ENCODE measurements at places on chromosomes 3 and 15.

GRCh38 chr15:90375071-90375470 lies 13.0 kb upstream of the IQGAP1 start:
- no peak for DNase-seq

DNA sequence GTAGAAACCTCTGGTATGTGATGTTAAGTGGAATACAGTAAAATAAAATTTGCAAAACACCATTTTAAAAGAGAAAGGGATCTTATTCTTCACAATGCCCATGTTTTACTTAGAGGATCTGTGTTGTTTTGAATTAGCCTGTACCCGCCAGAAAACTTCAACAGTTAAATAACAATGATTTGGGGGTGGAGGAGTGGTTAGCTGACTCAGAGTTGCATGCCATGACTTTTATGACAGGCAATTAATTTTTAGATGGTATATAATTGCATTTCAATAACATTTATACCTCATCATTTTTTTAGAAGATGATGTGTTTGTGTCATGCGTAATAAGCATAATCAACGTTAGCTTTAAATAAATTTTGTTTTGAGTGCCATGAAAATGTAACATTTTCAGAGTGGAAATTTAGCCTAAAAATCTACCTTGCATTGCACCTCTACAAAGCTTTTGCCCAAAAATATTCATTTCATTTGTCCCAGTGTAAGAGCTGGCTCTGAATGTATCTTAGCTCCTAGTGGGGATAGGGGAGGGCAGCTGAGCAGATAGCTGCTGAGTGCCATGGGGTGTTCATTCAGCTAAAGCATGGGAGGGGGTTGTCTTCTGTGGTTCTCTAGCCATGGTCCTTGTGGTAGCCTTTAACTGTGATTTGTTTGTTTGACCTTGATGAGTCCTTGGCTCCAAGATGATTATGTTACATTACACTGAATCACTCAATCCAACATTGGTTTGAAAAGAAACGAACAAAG lies 379.8 kb downstream of the LPP start:
- no peak for DNase-seq

DNA sequence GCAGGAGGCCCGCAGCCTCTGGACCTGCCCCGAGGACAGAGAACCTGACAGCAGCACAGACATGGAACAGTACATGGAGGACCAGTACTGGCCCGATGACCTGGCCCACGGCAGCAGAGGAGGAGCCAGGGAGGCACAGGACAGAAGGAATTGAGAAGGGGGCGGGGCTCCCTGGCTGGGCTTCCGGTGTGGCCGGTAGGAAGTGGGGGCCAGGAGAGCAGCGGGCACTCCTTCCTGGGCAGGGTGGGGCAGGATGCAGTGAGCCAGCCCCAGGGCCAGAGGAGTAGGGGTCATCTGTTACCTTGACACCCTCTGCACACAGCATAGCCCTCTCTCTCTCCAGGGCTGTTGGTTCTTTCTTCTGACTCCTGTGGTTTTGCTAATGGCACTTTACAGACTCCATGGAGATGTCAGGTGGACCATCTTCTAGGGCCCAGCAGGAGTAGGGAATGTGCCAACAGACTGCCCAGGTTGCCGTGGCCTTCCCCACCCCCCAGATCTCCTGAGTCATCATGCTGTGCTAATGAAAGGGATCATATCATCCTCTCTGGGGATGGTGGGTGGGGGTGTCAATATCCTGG lies 8.6 kb upstream of the ISG20 start:
- DNase-seq, result no peak

GRCh38 chr3:12839156-12839946 lies 2.0 kb downstream of the RPL32 start:
- no peak for DNase-seq

DNA sequence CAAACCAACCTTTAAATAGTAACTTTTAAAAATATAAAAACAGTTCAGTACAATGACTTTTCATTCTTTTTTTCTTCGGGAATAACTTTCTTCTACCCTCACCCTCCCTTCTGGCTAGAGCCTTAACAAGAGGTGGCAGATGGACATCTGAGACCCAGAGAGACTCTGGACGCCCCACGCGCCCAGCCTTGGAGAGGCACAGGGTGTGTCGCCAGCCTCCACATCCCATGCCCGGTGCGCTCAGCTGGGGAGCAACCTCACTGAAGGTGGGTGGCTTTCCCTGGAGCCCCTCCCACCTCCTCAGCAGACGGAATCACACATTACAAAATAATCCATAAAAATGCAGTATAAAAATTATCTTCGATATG lies 49.5 kb downstream of the TLE3 start:
- DNase-seq, result no peak

DNA sequence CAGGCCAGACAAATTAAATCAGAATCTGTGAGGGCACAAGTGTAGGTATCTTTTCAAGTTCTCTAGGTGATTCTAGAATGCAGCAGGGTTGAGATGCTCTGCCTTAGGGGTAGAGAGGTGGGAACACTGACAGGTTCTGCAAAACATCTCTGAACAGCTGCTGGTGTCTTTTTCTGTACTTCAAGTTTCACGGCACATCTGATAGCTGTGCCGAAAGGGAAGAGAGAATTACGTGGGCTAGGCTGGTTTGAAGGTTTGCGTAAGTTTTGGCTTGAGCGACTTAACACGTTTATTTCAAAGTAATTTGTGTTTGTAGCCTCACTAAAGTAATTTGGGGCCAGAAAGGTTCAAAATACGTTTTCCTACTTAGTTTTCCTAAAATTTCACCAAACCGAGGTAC lies 22.5 kb downstream of the PXK start:
- no peak for DNase-seq

DNA sequence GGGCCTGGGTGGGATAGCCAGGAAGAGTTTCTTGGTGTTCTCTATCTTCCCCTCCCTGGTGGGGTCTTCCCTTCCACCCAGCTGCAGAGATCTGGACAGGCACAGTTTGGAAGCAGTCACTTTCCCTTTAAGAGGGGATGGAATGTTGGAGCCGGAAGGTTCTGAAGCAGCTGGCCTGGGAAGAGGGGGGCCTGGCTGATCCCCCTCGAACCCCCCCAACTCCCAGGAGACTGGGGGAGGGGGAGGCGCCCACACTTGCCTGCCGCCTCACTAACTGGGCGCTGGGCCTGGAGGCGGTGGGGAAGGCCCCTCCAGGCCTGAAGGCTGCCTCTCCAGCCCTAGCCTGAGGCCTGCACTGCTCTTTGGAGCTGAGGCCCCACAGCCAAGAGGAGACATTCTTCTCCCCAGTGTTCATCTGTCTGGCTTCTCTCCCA lies 1.4 kb downstream of the DVL3 start:
- no peak for DNase-seq

GRCh38 chr15:100129677-100130076 lies 212.1 kb downstream of the ADAMTS17 start:
- DNase-seq, result no peak

DNA sequence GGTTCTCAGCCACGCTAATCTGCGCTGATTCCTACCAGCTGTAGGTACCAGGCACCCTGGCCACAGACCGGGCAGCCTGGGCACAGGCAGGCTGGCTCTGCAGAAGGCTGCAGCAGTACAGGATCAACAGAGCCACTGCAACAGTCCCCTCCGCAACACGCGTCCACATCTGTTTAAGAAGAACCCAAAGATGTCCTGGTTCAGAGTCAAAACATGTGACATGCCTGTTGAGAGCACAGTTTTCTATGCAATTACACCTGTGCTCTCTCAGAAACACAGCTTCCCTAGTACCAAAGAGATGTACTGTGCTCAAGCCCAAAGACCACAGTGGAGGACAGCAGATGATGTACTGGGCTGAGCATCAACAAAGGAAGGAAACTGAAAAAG lies 18.8 kb downstream of the LRIG1 start:
- DNase-seq, result no peak

DNA sequence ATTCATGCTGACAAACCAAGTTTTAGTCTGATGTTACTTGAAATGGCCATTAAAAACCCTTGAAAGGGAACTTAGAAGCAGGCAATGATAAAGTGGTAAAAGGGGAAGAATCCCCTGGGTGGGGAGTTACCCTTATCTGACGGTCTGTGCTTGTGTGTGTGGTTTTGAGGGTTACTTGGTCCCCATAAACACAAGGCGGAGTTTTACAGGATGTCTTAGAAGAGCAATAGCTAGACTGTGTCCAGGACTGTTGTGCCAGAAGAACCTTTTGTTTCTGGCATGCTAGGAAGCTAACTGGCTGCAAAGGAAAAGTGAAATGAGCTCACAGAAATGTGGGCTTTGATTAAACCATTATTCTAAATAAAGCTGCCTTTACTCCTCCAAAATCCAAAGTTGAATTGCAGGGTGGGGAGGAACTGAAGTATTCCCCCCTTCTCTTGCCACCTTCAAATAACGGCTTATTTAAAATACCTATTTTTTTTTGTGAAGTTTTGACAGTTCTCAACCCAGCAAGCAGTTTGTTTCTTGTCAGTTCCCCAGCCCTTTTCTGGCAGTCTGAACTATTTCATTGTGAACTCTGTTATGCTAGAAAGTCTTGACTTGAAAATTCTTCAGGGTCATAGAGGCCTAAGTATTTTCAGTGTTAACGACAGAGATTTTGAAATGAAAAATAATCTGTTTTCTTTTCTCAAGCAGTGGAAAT lies 443.5 kb downstream of the OTOL1 start:
- DNase-seq, result no peak

DNA sequence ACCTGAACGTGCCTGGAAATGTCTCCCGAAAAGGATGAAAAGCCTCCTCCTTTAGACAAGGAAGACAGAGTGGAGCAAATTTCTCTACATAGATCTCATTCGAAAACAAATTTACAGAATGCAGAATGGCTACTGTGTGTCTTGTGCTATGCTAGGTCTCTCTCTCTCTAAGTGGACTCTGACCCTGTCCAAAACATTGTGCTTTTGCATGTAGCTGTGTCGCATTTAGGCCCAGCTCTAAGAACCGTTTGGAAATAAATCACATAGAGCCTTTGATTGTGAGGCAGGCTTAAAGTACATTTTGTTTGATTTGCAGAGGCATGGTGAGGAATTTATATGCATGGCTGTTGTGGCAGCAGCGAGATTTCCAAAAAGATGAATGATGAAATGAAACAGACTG lies 198.0 kb downstream of the SV2B start:
- DNase-seq, result no peak

DNA sequence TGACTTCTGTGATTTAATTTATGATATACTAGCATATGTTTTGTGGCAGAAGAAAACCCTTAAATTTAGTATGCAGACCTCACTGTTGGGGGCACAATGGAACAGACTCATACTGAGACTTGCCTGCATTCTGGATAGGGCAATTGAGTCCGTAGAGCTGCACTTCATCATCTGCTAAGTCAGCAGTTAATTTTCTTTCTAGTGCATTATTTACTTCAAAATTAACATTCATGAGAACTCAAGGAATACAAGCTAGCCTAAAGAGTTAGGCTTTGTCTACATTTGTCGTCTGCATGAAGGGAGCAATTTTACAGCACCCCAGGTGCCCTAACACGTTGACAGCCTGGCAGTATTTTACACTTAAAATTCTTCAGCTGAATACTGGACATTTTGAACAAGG lies 345.5 kb downstream of the CHL1 start:
- DNase-seq, result no peak

Data from lower leg skin (tissue), 4 donors.